ENCODE measurements at places on chromosomes 5 and 9.

- no peak for DNase-seq
Observed at GRCh38 chr9:121748074-121748473, 96.6 kb downstream of the DAB2IP start.

- no peak for DNase-seq
Observed at GRCh38 chr9:75170898-75171360, 82.6 kb downstream of the OSTF1 start.

DNA sequence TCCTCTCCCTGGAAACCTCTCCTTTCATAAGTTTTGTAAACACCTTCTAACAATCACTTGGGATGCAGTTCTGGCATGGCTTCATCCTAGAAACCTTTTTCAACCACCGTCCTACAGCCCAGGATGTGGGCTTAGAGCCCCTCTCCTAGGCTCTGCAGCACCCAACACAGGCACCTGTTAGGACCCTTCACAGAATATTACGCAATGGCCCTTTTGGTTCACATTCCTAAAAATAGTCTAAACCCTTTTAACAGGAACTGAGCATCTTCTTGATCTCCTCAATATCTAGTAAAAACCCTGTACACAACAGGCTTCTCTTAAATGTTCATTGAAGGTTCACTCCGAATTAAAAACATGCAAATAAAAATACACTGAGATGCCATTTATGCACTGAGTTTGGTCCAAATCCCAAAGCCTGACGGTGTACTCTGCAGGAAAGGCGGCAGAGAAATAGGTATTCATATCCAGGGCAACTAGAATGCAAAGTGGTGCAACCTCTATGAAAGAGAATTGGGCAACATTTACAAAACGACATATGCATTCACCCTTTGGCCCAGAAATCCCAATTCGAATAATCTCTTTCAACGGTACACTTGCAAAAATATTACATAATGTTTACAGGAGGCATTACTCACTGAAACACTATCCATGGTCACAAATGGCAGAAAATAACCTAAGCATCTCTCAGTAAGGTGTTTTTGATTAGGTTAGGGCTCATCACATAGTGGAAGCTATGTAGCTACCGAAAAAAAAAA lies 169.3 kb downstream of the SEMA5A start:
- DNase-seq: no peak

DNA sequence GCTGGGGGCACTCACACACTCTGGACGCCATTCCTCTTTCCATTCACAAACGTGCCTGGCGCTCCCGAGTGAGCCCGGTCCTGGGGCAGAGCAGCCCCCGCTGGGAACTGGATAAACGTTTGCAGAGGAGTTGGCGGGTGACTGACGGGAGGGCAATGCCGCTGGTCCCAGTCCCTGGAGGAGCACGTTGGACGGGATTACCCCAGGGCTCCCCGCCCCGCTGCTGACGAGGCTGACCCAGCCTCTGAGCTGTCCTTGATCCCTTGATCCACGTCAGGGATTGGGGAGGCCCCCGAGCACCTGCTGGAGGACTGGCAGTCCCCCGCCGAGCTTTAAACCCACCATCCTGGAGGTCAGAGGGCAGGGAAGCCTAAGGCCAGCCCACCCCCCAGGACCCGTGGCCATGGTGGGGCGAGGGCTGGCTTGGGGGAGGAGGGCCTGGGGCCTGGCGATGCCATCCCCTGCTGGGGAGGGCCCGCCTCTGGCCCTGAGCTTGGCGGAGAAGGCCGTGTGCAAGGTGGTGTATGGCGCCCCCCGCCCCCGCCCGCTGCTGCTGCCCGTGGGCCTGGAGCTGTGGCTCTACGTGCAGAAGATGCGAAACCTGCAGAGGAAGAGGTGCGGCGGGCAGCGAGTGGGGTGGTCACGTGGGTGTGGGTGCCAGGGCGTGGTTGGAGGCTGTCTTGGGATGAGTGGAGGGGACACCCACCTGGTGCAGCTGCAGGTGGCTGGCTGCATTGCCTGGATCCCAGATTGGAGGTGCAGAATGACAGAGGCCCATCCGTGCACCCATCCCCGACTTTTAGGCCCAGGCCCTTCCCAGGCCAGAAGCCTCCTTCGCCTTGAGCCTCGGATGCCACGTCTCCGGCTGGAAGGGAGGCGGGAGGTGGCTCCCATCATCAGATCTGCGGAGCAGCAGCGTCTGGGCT lies 4.5 kb downstream of the GPSM1 start:
- no peak for DNase-seq

- no peak for DNase-seq
Observed at GRCh38 chr5:131848662-131849061, 51.8 kb upstream of the FNIP1 start.
